ENCODE measurements at places on chromosomes 1 and 21. TPM values are rescaled to one million over a fixed set of nuclear protein-coding genes. Genes with fewer than 3 reads are reported as not detected.

- DNase-seq: no peak
These were observed 59.6 kb downstream of the CAPZB start for GRCh38 chr1:19425646-19426239.

GRCh38 chr1:203238535-203238934 lies 9.1 kb upstream of the CHIT1 start:
- no peak for DNase-seq

- DNase-seq: no peak
These were observed 9.4 kb upstream of the KIF14 start for GRCh38 chr1:200629876-200630514.

DNA sequence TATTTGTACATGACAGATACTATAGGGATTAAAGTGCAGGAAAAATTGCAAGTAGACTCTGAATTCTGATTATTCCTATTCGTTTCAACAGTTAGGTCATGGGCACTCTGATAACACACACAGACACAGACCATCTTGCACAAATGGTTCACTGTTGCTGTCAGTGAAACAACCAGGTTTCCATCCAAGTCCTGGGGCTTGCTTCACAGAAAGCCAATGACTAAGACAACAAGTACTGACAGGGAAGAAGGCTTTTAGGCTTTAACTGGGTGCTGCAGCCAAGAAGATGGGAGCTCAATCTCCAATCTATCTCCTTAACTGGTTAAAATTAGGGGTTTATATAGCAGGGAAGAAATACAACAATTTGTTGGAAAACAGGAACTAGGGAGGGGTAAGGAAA lies 57.6 kb downstream of the RIMS3 start:
- DNase-seq: no peak

TAS1R2 gene
- total RNA-seq: not detected

CYP2J2 gene
- 14.2 TPM for total RNA-seq

SLC30A2 gene
- 1.7 TPM for total RNA-seq
